ENCODE measurements at places on chromosomes 4 and X.

DNA sequence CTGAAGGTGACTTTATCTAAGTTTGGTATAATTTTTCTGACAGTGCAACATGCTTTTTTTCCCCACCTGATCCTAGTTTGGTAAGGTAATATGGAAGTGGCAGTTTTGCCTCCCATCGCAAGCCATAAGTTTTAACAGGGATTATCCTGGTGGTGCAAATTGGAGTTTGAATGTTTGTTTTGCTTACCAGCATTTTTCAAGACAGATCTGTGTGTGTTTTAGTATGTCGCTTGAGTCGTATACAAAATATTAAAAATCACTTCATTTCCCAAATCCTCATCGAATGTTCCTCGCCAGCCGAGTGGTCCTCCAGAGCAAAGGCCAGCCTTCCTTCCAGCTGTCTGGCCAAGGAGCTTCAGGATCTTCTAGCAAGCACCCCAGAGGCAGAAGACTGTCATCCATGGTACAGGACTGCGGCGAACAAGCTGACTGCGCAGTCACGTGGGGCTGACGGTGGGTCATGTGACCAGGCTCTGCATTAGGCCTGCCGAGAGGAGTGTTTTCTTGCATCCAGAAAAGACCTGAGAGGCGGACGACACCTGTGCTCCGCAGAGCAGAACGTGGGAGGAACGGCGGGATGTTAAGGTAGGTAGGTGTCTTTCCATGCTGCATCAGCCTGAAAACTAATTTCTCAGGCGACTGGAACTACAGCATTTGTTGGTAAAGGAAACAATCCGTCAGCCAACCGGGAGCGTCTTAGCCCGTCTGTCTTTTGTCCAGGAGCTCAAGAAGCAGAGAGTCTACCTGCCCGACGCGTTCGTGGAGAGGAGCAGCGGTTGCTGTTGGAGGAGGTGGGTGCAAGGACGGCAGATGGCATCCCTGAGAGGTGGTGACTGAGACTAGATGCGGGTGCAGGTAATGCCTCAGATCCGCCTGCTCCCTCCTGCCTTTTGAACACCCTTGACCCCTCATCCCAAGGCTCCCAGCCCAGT is at the start of gene GPRASP3:
Gene GPRASP3 (plus strand): TSS at position 507 of the 932 bp plus-strand sequence. CDS start 28,253 bp downstream, outside the sequence.
- DNase-seq = peak; percentile 82

- no peak for DNase-seq
These were observed 22.0 kb downstream of the RGS12 start for GRCh38 chr4:3314706-3315260.

DNA sequence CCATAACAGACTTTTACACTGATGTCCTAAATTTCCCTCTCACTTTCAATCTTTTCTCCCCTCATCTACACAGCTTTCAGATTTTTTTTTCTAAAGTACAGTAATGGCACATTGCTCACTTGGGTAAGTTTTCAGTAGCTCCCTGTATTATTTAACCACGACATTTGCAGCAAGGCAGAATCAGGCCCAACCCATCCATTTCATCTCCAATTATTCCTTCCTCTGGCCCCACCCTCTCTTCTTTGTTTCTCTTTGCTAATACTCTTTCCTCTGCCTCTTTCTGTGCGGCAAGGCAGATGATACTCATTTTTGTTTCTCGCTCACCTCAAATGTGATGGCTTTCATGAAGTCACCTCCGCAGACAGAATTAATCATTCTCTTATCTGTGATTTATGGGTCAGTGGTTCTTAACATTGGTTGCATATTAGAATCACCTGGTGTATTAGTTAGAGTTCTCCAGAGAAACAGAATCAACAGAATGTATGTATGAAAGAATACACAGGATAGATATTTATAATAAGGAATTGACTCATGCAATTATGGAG is 43.4 kb upstream of the GATB start:
- no peak for DNase-seq

DNA sequence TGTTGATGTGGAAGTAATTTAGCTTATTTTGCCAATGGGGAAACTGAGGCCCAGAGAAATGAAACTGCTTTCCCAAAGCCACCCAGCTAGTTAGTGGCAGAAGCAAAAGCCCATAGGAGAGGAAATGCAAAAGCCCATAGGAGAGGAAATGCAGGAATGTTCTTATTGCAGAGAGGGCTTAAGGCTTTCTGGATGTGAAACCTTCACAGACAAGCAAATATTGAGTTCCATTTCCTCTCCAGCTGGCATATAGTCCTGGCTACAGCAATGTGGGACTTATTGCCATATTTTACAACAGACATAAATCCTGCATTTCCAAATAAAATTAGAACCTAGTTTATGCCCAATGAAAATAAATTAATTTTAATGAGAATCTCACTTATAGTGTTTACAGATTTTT is 69.7 kb downstream of the TMEM154 start:
- peak; percentile 6 for DNase-seq

DNA sequence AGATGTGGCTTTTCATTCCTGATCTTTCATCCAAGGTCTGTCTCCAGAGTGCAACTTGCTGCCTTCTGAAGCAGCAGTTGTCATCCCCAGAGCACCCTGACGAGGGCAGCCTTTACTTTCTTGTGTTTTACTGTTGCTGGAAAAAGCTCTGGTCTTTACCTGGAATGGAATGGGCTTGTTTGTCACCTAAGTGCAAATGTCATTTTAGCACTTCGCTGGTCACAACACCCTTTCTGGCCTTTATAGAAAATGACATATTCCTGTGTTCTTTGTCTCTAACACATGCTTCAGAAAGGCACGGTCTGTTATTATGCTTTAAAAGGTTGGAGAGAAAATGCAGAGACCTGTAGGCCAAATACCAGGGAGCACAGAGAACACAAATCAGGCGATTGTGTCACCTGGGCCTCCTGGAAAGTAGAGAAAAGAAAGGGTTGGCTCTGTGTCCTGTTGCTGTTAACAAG is 332.7 kb upstream of the IGFBP7 start:
- peak; percentile 53 for DNase-seq

DNA sequence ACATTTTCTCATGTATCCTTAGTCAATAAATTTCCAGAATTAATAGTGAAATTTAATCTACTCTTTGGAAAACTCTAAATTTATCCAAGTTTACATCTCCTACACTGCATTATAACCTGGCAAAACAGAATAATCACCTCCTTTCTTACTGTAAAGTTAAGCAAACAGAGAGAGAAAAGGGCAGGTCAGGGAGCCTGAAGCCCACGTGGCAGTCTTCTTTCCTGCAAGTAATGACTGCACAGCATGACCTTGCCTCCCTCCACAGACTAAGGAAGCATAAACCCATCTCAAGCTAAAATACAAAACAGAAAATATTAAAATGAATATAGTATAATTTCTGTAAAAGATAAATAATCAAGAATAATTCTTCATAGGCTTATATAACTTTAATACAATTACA is 1153.0 kb downstream of the C4orf33 start:
- peak; percentile 73 for DNase-seq

DNA sequence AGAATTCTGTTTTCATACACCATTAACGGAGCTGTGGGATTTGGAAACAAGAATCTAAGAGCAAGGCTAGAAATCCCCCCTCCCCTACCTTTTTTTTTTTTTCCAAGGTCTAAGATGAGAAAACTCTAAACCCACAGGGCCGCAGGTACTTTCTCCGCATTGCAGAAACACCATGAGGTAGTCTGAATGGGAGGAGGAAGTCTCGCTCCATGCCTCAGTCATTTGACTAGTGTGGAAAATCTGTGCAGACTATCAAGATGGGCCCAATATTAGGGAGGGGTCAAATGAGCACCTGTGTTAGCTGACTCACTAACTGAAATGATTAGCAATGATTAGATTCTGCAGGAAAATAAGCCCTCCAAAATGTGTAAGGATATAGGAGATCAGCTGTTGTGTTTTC is 40.9 kb upstream of the MAP3K15 start:
- no peak for DNase-seq

- DNase-seq = no peak
These were observed 25.9 kb downstream of the UNC5C start for GRCh38 chr4:95522682-95523530.

DNA sequence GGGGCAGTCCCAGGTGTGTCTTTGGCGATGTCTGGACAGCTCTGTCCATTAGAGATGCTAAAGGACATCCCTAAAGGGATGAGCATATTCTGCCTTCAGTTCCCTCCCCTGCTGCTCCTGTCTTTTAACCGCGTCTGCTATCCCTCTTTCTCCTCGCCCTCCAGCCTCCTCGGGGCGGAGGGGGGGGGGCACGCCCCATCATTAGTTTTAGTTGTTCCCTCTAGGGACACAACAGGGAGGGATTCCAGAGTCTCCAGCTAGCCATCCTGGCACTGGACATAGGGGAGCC is 1.1 kb downstream of the MSL3 start:
- DNase-seq = no peak

DNA sequence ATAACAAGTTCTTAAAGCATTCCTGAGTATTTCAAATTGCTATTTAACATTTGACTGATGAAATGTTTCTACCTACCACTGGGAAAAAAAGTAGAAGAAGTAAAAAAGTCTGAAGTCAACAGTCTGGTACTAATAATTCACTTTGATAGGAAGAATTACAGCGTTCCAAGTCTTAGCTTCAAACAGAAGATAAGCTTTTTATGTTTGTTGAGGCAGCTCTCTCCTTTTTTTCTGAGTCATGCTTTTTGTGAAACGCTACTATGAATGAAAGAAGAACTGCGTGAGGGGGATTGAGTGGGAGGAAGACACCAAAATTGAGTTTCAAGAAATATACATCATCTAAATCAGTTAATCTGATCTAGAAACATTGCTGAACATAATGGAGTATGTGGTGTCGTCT is 13.0 kb upstream of the KDR start:
- no peak for DNase-seq

GRCh38 chrX:21408788-21409187 is 34.6 kb downstream of the CNKSR2 start:
- no peak for DNase-seq

DNA sequence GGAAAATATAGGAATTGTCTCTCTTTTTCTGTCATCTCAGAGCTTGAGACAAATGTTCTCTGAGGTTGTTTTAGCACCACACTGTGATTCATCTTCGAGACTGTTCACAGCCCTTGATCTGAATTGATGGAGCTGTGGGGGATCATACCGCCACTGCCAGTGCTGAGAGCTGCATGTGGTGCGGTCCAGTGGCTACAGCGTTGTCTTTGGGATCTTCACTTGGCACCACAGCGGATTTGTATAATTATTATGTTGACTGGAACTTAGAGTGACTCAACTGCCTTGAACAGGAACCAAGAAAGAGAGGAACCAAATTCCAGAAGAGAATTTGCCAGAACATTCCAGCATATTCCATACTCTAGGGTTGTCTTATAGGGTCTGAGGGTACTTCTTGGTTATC is 29.1 kb downstream of the TBL1X start:
- DNase-seq = no peak

- DNase-seq = peak; percentile 57
These were observed 26.7 kb upstream of the PLAC1 start for GRCh38 chrX:134684956-134685355.

DNA sequence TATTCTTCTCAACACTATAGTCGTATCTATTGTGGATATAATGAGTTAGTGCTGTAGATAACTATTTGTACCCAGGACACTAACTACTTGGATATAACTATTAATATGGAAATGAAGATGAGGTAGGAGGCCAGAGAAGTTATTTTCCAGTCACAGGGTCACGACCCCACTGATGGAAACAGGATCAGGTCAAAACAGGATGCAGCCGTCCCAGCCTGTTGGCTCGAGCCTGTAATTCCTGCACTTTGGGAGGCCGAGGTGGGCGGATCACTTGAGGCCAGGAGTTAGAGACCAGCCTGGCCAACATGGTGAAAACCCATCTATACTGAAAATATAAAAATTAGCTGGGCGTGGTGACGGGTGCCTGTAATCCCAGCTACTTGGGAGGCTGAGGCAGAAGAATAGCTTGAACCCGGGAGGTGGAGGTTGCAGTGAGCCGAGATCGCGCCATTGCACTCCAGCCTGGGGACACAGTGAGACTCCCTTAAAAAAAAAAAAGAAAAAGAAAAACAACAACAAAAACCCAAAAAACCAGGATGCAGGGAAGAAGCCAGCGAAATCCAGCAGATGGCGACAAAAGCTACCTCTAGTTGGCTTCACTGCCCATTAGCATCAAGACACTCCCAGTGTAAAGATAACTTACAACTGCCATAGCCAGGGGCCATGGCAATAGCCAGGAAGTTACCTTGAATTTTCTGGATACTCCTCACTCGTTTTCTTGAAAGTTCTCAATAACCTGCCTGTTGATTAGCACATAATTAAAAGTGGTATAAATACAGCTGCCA is 37.9 kb upstream of the NKAP start:
- peak; percentile 72 for DNase-seq

GRCh38 chr4:158841540-158841939 is 72.7 kb downstream of the FNIP2 start:
- no peak for DNase-seq

- DNase-seq = no peak
These were observed 20.8 kb downstream of the IRF2 start for GRCh38 chr4:184453365-184454160.

DNA sequence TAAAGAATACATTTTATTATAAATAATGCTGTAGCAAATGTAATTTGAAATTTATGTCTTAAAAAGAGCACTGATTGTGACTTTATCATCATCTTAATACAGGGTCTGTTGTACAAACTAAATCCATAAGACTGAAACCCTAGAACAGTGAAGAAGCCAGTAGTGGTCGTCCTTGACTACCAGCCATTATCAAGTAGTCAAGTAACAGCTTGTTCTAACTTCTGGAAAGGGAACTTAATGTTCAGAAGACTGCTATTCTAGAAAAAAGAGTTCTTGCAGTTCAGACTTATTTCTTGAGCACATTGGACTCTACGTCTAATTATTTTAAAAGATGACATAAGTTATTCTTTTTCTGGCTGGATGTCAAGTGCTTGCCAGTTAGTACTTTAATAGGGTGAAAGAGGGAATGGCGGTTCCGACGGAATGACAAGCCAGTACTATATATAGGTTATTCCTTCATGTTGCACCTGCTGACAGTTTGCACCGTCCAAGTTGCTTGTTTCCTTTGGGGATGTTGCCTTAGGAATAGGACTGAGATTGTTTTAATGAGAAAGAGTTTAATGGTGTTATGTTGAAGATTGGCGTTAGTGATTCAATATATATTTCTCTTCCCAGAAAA is 109.9 kb downstream of the RAPGEF2 start:
- no peak for DNase-seq

DNA sequence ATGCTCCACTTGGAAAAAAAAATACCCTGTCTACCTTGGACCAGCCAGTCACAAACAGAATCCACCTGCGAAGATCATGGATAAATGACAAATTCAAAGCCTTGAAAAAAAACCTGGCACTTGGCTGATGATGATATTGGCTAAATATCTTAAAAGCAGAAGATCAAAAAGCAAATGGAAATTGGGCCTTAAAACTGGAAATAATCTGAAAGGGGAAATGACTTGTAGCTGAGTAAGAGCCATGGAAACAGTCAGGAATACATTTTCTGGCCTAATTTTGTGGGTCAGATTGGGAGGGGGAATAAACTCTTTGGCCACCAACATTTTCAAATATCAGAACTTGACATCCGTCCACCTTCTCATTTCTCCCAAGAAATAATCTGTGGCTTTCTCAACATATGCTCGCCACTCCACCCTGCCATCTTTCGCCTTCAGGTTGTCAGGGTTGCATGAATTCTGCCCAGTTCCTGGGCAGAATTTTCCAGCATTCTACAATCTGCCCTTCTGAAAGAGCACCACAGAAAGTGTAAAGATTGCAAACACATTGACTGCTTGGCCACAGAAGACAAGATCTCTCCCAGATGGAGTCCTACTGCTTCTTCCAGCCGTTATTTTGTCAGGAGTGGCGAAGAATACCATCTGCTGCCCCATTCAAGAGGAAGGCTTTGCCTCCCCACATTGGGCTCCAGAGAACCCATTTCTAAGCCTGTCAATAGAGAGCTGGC is 1.7 kb upstream of the NDP start:
- no peak for DNase-seq

GRCh38 chrX:371907-372306 is 14.8 kb downstream of the PPP2R3B start:
- DNase-seq = no peak
